Stimulated activated CD8-positive, alpha-beta memory T cell treated with anti-CD3 and anti-CD28 coated beads, Interleukin-7, amount 100 ng/mL, for 4 hours (primary cell): ENCODE measurements at places on chromosomes 5 and 9.

DNA sequence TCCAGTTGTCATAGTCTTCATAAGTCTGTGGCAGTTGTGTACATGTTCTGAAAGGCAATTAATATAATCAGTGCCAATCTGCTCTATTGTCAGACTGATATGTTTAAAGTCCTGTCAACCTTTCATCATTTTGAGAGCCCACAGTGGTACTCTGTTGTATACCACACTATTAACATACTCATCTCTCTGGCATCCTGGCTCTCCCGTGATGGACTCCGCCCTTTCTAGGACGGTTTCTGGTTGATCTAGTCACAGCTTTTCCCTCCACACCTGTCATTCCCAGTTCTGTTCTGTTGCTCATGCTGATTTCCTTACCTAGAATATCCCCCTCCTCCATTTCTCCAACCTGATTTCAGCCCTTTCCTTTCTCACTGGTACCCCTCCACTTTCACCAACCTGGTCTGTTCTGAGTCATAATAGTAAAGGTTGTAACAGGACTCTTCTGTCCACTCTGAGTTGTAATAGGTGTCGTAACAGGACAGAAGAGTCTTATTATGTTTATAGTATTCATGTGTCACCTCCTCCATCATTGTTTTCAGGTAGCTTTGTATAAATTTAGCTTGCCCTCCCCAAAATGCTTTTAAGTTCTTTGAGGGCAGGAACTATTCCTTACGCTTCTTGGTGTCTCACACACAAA is 4.1 kb downstream of the PTCD2 start:
- DNase-seq: no peak

DNA sequence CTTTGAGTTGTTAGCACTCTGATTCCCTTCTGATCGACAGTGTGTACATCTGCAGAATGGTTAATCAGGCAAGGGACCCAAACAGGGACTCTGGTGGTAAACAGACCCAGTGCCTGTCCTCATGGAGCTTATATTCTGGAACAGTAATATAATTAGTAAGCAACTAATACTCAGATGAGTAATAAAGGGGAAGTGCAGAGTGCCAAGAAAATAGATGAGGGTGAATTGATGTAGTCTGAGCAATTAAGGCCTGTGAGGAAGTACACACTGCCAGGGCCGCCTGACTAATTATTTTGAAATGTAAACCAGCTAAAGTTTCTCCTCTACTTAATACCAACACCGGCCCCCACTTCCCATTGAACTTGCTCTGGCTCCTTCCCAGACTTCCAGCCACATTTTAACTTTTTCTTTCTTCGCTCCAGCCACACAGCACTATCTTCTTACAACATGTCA is 4.2 kb downstream of the DHX29 start:
- DNase-seq: no peak

DNA sequence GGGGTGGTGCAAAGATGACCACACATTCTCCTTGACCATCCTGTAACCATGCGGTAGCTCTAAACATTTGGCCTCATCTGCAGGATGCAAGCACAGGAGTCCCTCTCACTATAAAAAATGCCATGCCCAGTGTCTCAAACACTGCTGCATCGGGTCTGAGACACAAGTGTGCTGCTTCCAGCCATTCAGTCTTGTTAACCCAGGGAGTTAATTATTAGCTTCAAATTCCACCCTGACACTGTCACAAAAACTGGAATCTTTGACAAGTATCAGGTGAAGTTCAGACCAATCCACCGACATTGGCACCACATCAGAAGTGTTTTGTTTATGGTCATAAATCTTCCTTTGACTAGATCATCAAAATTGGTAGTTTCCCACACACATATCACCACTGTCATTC is 119.1 kb upstream of the RASEF start:
- no peak for DNase-seq

DNA sequence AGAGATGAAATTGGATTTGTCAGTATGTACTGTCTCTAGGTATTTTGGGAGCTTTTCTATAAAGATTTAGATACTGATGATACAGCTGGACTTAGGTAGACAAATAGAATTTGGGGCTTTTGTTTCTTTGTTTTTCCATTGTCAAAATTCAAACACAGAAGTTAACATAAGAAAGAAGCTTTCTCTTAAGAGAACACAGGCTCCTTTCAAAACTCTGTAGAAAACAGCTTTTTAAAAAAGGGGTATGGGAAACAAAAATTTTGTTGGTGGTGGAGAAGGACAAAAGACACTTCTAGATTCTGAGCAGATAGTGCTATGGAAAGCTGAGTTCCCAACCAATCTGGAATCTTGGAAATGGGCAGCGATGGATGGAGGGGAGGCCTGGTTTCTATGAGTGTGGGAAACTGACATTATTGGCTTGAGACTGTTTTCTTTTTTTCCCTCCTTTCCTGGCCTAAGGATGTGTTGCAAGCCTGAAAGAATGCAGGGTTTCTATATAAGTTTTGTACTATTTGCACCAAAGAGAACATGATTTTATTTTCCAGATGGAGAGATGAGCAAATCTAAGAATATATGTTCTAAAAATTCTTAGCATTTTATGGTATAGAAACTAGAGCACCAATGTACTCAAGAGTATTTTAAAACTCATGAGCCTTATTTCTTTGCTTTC is 240.0 kb downstream of the PRR16 start:
- no peak for DNase-seq

DNA sequence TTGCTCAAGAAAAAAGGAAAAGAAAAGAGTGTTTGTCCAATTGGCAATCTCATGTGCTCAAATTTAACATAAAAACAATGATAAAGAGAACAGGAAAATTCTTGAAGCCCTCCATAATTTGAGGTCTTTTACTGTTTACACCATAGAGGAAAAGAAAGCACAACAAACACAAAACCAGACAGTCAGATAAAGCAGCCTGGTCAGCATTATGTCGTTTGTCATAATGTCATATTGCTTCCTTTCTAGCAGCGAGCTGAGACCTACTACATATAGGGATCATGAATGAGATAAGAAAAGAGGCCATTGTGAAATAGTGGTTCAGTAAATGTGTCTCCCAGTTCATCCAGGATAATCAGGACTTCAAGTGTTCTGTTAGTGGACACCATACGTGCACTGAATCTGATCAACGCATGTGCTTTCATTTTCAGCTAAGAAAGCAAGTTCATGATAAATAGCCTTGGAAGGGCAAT is 64.7 kb upstream of the SELENOP start:
- DNase-seq: no peak

GRCh38 chr9:20618361-20618802 is 3.9 kb downstream of the MLLT3 start:
- DNase-seq: no peak

DNA sequence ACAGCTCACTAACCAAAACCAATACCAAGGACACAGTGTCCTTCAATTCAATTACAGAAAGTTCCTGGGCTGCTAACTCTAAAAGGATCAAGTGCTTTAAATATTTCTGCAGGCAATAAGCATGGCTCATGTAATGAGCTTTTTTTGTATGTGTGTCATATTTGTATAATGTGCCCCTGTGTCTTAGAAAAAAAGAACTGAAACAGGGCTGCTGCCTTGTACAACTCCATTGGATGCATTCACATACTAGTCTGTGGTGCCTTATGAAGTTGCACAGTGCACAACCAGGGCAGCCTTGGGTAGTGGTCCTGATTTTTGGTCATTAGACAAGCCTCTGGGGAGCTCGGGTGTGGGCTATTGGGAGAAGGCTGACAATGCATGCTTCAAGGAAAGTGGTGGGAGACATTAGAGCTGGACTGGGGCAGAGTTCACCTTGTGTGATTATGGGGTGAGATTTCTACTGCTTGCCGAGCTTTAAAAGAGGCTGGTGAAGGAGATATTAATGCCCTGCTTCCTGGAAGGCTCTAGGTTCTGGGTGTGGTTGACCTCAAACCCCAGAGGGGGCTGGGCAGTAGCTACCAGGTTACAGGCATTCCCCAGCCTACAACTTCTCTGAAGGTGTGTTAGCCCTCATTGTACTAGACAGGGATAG is 3.6 kb upstream of the CPEB4 start:
- peak; percentile 16 for DNase-seq

DNA sequence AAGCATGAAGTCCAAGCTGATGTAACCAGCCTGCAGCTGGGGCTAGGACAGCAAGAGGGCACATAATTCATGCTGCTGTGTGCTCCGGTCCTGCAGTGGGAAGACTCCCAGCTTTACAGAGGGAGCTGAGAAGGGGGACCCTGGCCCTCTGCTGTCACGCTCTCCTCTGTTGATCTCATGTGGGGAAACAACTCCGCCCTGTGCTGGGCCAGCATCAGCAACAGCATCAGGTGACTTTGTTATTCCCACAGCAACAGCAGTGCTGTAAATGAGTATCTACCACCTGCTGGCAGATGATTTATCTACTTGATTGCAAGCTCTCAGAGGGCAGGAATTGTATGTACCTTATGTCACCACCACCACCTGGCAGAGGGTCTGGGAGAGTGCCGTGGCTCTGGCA is 176.2 kb downstream of the COL23A1 start:
- no peak for DNase-seq

- DNase-seq: no peak
Measured at GRCh38 chr9:34456746-34457145, 1.6 kb downstream of the FAM219A start.

DNA sequence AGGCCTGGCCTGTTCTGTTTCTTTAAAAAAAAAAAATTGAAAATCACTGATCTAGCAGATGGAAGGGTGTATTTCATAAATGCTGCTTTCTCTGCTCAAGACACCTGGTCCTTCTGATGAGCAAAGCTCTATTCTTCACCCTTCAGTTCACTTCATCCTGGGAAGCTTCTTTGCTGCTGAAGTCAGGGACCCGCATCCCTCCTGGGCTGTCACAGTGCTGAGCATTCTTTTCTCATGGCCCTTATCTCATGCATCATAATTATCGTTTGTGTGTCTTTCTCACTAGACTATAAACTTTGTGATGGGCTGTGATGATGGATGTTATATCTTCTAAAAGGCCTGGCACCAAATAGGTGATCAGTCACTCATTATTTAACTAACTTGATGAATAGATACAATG is 461.0 kb downstream of the GADD45G start:
- DNase-seq: no peak

- DNase-seq: no peak
Measured at GRCh38 chr5:8461543-8461942, 592.6 kb downstream of the MTRR start.

- DNase-seq: no peak
Measured at GRCh38 chr9:110443146-110443865, 105.6 kb upstream of the TXNDC8 start.

GRCh38 chr5:37665889-37666288 is 174.0 kb downstream of the GDNF start:
- DNase-seq: no peak
